Stimulated activated CD4-positive, alpha-beta T cell treated with anti-CD3 and anti-CD28 coated beads, Interleukin-12 subunit alpha, Interleukin-12 subunit beta, amount 100 ng/mL, for 4 hours (primary cell): ENCODE measurements at places on chromosomes 2 and 18.

DNA sequence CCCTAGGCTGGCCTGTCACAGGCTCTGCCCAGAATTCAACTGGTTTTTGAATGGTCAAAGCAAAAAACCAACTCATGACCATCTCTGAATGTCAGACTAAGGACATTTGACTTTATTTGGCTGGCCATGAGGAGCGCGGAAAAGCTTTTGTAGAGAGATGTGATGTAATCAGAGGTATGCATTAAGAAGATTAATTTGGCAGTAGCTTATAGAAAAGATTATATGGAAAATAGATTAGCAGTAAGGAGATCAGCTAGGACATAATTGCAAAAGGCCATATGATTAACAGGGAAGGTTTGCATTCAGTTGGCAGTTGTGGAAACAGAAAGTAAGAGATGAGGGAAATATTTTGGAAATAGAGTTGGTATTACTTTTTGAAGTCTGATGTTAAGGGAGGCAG lies 12.3 kb upstream of the TTR start:
- no peak for DNase-seq

DNA sequence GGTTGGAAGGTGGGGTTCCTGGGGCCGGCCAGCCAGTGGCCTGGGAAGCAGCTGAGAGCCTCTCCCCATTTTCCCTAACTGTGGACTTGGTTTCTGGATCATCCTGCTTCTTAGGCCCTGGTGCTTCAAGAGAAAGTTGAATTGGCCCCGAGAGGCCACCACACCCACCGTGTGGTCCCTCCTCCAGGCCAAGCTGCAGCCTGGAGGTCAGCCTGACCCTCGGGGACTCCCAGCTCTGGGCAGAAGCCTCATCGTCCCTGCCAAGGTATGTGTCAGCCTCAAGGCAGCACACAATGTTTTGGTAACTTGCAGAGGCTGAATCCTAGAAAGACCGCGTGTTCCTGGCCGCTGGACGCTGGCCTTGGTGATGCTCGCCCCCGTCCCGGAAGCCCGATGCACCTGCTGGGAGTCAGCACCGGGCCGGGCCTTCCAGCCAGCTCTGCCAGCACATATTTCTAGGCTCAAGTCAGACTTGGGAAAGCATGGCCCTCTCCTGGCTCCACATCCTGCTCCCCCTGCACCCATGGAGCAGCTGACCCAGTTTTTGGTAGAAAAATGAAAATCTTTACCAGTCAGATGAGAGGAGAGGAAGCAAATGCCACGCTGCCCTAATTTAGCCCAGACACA lies 72.6 kb downstream of the ACTR2 start:
- DNase-seq: no peak

- DNase-seq: no peak
These were observed 24.6 kb downstream of the PTRHD1 start for GRCh38 chr2:24768601-24769000.

DNA sequence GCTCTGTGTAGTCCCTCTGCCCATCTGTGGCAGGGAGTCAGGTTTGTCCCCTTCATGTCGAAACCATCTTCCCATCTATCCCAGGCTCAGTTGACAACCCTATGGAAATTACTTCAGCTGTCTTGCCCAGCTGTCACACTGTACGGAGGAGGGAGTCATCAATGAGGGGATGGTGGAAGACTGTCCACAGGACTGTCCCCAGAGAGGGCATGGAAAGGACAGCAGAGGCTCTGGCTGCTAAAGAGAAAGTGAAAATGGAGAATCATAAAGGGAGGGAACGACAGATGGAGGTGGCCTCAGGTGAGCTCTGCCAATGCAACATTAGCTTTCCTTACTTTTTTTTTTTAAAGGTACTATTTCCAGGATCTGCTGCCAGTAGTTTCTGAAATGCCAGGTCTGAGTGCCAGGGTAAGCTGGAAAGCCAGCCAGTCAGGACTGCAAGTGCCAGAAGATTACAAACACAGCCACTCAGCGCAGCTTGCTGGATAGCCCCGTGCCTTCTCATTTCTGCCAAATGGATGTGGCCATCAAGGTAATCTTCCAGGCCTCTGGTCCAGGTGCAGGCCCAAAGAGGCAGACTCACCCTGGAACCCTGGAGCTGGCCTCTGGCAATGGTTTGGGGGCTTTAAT lies 192.8 kb downstream of the AGPS start:
- no peak for DNase-seq

DNA sequence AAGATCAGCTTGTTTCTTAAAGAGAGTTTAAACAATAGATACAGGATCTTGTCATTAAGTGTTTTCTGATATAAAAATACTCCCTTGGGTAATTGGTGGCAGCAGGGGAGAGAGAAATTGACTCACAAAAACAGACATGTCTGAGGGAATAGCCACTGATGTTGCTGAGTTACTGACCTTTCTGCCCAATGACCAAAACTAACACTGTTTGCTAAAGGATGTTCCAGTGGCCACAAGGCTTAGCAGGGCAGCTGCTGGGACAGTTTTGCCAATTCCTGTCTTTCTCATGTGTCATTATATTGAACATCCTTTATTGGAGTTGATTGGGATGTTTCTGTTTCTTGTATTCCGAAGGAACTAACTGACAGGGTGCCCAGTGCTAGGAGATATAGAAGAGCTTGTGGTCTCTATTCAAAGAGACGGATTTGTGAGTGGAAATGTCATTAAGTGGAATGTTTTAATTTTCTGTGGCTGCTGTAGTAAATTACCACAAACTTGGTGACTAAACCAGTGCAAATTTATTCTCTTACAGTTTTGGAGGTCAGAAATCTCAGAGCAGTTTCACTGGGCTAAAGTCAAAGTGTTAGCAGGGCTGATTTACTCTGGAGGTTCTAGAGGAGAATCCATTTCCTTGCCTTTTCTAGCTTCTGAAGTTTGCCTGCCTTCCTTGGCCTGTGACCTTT lies 124.8 kb upstream of the RMDN2 start:
- no peak for DNase-seq

- no peak for DNase-seq
These were observed 20.0 kb downstream of the DUSP11 start for GRCh38 chr2:73759904-73760303.

DNA sequence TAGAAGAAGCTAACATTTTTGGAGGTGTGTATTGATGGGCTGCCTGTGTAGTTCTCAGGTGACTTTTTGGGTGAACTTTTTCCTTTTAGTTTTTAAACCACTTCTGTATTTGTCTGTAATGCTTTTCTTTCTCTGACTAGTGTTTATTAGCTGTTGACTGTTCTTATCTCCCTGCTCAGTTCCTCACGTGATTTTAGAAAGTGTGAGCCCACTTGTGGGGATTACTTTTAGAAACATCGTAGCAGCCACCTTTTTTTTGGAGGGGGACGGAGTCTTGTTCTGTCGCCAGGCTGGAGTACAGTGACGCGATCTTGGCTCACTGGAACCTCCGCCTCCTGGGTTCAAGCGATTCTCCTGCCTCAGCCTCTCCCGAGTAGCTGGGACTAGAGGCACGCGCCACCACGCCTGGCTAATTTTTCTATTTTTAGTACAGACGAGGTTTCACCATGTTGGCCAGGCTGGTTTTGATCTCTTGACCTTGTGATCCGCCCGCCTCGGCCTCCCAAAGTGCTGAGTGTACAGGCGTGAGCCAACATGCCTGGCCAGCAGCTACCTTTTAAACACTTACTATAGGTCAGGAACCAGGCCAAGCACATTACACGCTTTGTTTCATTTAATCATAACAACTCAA lies 9.2 kb upstream of the CDKL4 start:
- DNase-seq: no peak
